ENCODE measurements at places on chromosomes 4 and X.

DNA sequence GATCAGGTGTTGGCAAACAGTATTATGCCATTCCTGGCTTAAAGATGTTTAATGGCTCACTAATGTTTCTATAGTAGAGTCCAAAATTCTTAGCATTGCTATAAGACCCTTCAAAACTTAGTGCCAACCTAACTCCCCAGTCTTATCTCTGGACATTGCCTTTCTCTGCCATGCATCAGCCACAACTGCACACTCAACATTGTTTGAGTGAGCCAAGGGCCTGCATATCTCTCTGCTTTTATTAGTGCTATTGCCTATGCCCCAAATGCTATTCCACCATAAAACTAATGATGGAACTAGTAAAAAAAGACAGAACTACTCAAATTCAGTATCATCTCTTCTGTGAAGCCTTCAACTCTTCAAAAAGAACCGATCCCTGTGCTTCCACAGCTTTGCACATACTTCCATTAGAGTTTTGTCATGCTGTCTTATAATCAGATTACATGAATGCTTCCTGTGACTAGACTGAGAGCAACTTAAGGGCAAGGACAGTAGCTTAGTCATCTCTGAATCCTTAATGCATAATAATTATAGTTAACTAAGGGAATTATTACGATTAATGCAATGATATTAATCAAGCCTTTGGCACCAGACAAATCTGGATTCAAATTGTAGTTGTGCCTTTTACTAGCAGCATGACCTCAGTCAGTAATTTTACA is 53.7 kb downstream of the CHM start:
- no peak for DNase-seq

- no peak for DNase-seq
Measured at GRCh38 chr4:184755278-184755677, 21.4 kb upstream of the CENPU start.

GRCh38 chr4:94743838-94744237 is 13.9 kb upstream of the BMPR1B start:
- DNase-seq, result no peak

DNA sequence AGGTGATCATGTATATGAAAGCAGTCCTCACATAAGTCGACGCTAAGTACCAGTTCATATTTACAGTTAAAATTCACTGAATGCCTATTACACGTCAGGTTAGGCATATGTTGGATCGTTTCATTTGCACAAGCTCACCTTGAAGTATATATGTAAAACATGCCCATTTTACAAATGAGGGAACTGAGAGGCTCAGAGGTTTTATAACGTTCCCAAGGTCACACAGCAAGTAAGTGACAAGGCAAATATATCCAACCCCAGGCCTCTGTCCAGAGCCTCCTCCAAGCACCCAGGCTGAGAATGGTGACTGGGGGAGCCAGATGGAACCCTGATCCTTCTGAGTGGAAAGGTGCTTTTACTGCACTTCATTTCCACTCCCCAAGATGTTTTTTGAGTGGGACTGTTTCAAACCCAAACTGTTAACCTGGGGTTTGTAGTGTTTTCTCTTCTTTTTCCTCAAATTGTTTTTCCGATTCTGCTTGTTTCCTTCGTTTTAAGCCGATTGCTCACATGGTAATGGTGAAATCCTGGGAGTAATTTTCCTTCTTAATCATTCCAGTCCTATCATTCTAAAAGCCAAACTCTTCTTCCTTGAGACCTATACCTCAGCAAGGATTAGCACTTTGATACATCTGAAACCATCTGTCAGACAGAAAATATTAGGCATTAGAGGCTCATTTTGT is 791 bp downstream of the SMIM20 start:
- DNase-seq, result no peak

DNA sequence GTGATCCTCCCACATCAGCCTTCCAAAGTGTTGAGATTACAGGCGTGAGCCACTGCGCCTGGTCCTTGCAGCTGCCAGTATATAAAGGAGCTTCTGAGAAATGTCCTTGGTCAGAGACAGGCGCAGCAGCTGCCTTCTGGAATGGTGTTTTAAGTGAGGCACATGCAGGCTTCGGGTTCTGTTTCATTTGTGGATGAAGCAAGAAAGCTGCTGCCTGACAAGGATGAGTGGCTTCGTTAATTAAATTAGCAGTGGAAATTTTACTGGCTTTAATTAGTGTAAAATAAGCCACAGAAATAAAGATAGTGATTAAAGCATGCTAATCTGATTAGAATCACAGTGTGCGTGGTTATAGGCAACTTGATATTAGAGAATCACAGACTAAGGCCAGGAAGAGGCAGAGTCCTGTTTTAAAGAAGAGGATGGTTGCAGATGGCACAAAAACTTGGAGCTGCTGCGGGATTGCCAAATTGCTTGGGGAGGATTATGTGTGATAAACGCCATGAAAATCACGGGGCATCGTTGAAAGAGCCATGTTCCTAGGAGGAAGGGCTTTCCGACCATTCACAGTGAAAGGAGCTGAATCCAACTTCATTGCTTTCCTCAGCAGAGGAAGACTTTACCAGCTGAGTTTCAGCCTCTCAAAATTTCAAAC is 348.4 kb upstream of the FAT1 start:
- DNase-seq, result no peak

GRCh38 chrX:137748827-137749226 is 182.9 kb downstream of the ZIC3 start:
- no peak for DNase-seq

GRCh38 chr4:57077550-57078343 is 32.4 kb downstream of the IGFBP7 start:
- DNase-seq, result no peak

DNA sequence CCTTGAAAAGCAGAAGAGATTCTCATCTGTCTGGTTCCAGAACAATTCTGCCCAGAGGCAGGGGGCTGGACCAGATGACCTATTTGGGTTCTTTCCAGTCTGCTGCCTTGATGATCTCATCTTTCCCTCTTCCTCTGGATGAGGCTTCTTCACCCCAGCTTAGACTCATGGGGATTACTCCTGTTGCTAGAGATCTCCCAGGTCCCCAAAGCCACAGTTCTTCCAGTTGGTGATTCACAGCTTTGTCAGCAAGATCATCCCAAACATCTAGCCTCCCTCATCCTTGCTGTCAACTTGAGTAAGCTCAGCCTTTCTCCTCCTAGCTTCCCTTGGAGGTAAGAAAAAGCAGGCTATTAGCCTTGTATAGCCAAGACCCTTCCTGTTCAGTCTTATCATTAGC is 64.2 kb upstream of the PJA1 start:
- DNase-seq, result no peak

DNA sequence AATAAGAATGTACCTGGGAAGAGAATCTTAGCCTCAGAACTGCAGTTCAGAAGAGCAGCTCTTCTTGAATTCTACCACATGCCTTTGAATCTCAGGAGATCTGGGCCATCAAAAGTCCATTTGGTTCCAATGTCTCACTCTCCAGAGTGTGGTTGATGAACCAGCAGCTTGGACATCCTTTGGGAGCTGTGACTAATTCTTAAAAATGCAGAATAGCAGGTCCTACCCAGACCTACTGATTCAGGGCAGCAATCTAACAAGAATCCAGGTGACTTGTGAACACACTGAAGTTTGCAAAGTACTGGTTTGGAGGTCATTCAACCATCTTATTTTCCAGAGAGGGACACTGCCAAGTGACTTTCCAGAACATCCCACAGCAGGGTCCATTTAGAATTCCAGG is 244.7 kb downstream of the PACRGL start:
- no peak for DNase-seq

GRCh38 chr4:103498161-103499070 is 221.4 kb downstream of the TACR3 start:
- DNase-seq, result no peak

GRCh38 chr4:28354880-28355656 is 1494.4 kb downstream of the STIM2 start:
- DNase-seq, result no peak

DNA sequence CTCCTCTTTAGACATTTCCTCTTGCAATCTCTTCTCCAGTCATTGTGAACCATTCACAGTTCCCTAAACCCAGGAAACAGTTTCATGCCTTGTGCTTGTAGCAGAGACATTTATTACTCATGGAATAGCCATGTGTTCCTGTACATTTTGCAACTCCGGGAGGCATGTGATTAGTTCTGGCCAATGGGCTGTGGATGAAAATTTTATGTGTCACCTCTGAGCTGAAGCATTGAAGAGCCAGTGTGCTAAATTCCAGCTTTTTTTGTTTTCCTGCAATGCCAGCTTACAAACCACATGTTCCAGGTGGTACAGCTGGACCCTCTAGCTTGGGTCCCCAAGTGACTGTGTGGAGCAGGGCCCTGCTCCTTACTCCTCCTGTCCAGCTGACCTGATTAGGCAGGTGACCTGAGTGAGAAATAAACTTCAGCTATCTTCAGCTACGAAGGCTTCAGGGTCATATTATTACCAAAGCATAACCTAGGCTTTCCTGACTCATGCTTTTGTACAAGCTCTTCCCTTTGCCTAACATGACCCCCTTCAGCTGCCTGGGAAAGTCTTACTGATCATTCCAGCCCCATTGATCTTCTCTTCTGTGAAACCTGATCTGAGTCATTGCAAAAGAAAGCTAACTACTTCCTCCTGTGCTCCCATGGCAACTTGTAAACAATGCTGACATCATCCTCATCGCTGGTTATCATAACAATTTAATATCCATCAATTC is 200.4 kb downstream of the PTTG2 start:
- no peak for DNase-seq

- DNase-seq, result no peak
Measured at GRCh38 chrX:45806410-45807121, 605.9 kb upstream of the DIPK2B start.

All from substantia nigra (tissue), 51 donors.